ENCODE measurements at places on chromosomes 4 and X.

DNA sequence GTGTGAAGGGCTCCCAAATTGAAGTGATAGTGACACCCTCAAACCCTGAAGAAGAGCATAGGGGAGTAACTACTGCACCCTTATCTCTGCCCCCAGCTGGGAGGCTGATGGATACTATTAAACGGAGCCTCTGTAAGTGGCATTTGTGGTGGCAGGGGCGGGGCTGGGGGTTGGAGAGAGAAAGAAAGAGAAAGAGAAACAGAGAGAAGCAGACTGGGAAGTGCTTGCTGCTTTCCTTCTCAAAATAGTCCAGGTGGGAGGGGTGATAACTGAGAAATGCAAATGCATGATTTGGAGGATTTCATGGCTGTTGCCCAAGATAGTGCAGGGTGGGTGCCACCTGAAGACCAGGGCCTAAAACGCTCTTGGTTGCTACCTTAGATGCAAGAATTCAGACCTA lies 253.5 kb upstream of the GATB start:
- peak; percentile 35 for DNase-seq

DNA sequence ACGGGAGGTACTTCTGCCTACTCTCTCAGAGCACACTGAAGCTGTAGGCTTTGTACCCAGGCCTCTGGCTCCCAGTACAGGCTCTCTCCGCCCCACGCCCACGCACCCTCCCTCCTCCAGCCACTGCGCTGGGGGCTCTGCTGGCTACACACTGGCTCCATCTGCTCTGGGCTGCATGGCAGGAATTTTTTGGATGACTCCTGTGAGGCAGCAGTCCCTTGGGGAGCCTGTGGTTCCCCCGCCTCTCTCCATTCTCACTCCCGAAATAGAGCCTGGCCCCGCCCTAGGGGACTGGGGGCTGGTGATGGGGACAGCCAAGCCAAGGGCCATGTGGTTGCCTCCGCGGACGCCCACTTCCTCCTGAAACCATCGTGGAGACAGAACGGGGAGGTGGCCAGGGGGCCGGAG lies 58.1 kb upstream of the ADRA2C start:
- no peak for DNase-seq

DNA sequence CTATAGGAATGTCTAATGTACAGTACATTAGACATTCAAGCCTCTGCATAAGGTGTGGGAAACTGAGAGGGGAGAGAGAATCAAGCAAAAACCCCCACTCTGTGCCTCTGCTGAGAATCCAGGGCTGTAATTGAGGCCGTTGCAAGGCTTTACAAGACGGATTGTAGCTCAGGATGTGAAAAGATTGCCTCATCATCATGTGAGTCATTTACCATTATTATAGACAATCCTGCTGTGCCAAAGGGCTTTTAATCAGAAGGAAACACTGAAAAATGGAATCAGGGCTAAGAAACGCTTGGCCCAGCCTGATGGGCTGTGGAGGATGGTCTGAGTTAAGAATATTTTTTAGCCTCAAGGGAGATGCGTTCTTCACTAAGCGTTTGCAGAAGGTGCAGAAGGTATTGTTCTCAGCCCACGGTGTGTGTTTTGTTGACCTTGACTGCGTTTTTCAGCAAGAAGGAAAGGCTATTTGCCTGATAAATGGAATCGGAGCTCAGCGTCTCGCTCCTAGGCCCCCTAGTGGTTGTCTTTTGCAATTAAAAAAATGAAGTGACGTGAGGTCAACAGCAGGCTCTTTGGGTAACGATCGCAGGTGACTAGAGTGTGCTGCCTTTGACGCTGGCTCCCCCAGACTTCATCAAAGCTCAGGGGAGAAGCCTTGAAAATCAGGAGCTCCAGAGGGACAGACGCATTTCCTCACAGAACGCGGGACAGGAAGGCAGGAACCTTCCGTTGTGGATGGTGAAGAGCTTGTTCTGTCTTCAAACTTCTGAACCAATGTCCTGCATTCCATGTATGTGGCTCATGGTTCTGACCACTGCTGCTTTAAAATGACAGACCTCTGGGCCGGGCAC lies 18.1 kb upstream of the CHRNA9 start:
- DNase-seq: peak; percentile 40

DNA sequence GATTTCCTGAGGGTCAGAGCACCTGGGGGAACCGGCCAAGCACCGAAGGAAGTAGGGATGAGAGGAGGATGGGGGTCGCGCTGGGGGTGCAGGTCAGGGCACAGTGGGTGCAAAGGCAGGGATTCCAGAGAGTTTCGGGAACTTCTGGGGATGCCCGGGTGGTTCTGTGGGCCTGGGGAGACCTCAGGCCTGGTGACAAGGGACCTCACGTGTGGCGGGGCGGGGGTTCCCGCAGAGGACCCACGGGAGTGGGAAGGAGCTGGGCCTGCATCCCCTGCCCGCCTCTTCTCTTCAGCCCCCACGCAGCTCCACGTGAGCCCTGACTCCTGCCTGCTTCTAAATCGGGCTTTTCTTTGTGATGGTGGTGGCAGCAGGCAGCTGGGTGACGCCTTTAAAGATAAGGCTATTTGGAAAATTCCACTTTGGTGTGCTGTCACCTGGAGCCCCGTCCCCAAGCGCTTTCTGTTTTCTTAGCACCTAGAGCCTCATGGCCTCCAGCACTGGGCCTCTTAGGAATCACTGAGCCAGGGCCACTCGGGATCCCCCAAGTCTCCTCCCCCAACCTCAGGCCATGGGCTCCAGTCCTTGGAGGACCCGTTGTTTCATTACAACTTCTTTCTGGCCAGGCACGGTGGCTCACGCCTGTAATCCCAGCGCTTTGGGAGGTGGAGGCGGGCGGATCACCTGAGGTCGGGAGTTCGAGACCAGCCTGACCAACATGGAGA lies 7.1 kb upstream of the TBC1D14 start:
- no peak for DNase-seq

GRCh38 chr4:107098401-107098800 lies 62.3 kb upstream of the DKK2 start:
- no peak for DNase-seq

- DNase-seq: no peak
These were observed 233.6 kb downstream of the PDHA2 start for GRCh38 chr4:96073461-96073860.

DNA sequence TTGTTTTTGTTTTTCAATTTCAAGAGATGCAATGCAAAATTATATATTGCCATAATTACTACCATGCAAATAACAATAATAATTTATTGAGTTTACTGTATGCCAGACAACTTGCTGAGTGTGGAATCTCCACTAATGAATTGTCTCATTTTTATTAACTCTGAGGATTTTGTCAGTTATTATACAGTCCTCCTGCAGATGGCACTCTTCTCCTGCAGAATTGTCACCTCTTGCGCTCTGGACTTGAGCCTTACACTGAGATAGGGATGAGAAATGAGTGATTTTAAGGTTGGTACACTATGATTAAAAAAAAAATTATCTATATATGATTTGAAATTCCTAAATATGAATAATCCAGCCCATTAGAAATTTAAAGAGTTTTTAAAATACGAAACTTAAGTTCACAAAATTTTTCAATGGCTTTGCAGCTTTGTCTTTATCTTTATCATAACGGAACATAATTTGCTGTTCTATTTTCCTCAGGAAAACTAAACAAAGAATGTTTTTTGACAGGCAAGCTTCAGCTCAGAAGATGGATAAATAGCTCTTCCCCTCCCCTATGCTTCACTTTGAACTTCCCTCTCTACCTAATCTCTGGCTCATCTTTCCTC lies 12.7 kb upstream of the PAQR3 start:
- DNase-seq: no peak

- DNase-seq: no peak
These were observed 51.8 kb downstream of the LDB2 start for GRCh38 chr4:16846540-16847117.

DNA sequence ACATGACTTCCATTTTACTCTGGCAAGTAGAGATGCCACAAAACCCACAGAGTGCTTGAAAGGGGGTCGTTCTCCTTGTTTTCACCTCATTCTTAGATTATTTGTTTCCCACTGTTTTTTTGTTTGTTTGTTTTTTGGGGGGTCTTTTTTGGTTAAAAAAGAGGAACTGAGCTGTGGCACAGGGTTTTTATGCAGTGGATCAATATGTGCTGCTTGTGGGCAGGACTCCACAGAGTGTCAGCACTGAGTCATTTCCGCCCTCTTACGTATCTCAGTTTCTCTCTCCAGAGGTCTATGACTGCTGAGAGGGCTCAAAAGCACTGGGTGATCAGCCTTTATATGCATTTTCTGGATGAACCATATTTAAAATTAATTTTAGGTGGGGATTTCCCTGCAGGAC lies 268.1 kb upstream of the GRID2 start:
- DNase-seq: no peak

DNA sequence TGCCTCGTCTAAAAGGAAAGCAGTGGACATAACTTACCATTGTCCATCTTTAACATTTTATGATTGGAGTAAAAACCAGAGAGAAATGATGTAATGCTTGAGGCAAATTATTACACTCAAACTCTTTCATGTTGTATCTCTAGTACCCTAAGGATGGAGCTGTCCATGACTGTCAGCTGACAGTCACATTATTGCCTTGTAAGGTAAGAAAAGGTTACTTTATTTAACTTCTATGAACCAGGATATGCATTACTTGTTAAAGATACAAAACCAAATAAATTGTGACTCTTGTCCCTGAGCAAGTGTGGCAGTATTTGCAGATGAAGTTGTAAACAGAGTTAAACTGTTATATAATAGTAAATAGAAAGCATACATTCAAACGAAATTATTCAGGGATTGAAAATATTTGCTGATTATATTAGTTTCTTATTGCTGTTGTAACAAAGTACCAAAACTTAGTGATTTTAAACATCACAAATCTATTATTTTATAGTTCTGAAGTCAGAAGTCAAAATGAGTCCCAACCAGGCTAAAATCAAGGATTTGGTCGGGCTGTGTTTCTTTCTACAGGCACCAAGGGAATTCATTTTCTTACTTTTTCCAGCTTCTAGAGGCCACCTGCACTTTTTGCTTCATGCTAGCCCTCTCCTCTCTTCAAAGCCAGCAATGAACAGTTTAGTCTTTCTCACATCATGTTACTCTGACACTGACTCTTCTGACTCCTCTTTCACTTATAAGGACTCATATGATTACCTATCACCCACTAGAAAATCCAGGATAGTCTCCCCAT lies 113.8 kb downstream of the CEP44 start:
- no peak for DNase-seq

DNA sequence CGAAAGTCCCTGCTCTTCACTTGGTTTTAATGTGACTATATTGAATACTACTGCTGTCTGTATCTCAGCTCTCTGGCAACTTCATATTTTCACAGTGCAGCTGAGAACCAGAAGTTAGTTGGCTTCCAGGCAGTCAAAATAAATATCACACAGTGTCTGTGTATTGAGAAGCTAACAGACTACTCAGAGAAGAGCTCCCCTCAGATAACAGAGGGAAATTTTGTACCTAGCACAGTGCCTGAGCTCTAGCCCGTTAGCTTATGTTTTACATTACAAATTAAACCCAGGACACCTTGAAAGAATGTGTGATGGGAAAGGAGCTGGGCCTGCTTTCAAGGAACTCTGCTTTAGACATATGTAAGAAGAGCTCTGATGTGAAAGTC lies 22.7 kb downstream of the JADE1 start:
- no peak for DNase-seq

DNA sequence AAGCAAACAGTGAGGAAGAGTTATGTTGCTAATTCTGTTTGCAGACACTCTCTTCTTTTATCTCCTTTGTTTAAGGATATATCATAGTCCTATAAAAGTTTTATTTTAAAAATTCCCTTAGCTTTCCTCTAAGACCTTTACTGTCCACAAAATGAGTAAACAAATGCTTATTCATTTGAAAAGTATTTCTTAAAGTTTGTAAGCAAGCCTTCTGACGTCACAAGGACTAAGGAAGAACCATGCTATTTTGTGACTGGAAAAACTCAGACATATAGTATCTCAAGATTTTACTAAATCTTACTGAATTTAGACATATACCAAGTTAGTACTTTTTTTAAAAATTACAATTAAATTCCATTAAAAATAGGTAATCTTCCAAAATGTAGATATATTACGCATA lies 5.2 kb upstream of the RBMXL3 start:
- no peak for DNase-seq

GRCh38 chr4:20428436-20429160 lies 176.9 kb downstream of the SLIT2 start:
- no peak for DNase-seq

DNA sequence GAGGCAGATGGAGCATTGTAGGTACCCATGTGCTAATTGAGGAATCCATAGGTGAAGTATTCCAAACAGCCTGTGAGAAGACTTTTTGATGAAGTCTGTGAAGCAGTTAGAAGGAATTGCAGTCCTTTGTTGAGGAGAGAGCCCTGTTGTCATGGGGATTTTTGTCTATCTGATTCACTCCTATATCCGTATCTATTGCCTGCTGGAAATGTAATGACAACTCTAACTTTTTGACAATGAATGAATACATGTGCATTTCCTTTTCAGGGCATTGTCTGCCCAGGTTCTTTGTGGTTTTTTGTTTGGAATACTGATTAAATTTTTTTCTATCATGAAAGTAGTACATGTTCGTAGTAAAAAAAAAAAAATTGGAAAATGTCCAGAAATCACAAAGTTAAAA lies 31.1 kb downstream of the STK32B start:
- DNase-seq: no peak

- DNase-seq: no peak
These were observed 280.3 kb downstream of the INPP4B start for GRCh38 chr4:142565771-142566170.

GRCh38 chr4:2651546-2651945 lies 104.6 kb downstream of the TNIP2 start:
- no peak for DNase-seq

GRCh38 chr4:78512357-78512920 lies 39.1 kb upstream of the ANXA3 start:
- no peak for DNase-seq

- no peak for DNase-seq
These were observed 115.6 kb upstream of the SPIN4 start for GRCh38 chrX:63466690-63467089.

DNA sequence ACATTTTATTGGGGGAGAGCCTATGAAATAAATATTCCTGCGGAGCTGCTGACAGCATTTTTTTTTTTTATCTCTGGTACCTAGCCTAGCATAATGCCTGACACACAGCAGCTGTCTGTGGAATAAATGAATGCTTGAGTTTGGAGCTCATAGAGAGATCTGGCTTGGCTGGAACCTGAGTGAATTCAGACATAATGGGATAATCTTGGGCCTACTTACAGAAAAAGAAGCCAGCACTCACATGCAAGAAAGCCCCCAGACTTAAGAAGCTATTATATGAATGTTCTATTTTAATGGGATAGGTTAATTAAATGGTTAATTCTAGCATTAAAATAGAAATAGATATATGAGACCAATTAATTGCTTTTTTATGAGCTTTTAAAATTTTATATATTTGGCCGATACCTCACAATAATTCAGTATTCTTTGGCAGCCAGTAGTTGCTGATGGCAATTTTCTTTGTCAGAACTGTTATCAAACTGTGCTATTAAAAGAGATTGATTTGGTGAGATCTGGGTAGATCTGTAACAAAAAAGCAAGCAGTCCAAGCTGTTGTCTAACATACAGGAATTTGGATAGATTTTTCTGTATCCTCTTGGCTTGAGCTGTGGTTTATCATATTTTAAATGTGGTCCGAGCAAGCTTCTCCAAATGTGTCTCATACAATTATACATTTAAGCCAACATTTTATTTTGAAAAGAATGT lies 654.2 kb downstream of the PCDH7 start:
- DNase-seq: no peak

All from activated CD4-positive, alpha-beta T cell treated with anti-CD3 and anti-CD28 coated beads for 24 hours (primary cell).